ENCODE measurements at places on chromosomes 13 and 19.

- DNase-seq, result no peak
These were observed 458.6 kb downstream of the DACH1 start for GRCh38 chr13:71408416-71408815.

- DNase-seq, result peak; percentile 55
These were observed 460 bp downstream of the KMT5C start for GRCh38 chr19:55339889-55340783.

GRCh38 chr19:47729468-47729798 lies 15.9 kb upstream of the NOP53 start:
- DNase-seq, result no peak

GRCh38 chr13:64871742-64872141 lies 2358.4 kb downstream of the PCDH9 start:
- no peak for DNase-seq

- no peak for DNase-seq
These were observed 4.7 kb downstream of the PTH2 start for GRCh38 chr19:49418511-49418910.
